ENCODE measurements at places on chromosomes 7 and 10. TPM values are rescaled to one million over a fixed set of nuclear protein-coding genes. Genes with fewer than 3 reads are reported as not detected.

Gene SPDYE1
- not detected for total RNA-seq

Gene HOXA3
- total RNA-seq: 14.1 TPM

Gene NT5C2
- total RNA-seq: 89.5 TPM

Gene TMEM120A
- 56.3 TPM for total RNA-seq

Gene AKR1C1
- 13.0 TPM for total RNA-seq

Gene LLCFC1
- total RNA-seq: not detected

DNA sequence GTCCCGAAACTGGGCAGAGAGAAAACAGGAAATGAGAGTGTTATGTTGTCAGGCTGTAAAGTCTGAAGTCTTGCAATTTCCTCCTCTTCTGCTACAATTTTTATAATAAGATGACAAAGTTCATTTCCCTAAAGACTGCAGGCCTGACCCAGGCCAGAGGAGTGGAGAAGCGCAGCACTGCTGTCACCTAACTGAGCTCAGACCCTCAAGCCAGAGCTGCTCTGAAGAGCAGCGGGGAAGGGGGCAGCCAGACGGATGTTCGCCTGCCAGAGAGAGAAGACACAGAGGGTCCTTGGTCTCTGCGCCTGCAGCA lies 12.6 kb upstream of the AOAH start:
- no peaks in the 10 kb centered on the region for H3K27me3 ChIP-seq
- peak overlapping the region; percentile 37 for H3K27ac ChIP-seq
- DNase-seq: no peak
- no peaks in the 10 kb centered on the region for H3K36me3 ChIP-seq

GRCh38 chr10:6044751-6045313 lies 17.3 kb downstream of the IL2RA start:
- H3K4me3 ChIP-seq: no peak overlapping the region
- no peaks in the 10 kb centered on the region for H3K4me1 ChIP-seq
- H3K36me3 ChIP-seq: no peaks in the 10 kb centered on the region
- no peaks in the 10 kb centered on the region for H3K27me3 ChIP-seq
- DNase-seq: no peak
- H3K27ac ChIP-seq: no peak overlapping the region

GRCh38 chr7:80731281-80731680 lies 92.8 kb downstream of the CD36 start:
- no peaks in the 10 kb centered on the region for H3K4me1 ChIP-seq
- no peaks in the 10 kb centered on the region for H3K27me3 ChIP-seq
- no peaks in the 10 kb centered on the region for H3K36me3 ChIP-seq
- H3K27ac ChIP-seq: no peak overlapping the region
- no peak for DNase-seq
- no peak overlapping the region for H3K4me3 ChIP-seq

- DNase-seq: no peak
- no peaks in the 10 kb centered on the region for H3K27me3 ChIP-seq
- no peaks in the 10 kb centered on the region for H3K36me3 ChIP-seq
- no peaks in the 10 kb centered on the region for H3K4me1 ChIP-seq
- no peak overlapping the region for H3K27ac ChIP-seq
These were observed 32.6 kb downstream of the PRLHR start for GRCh38 chr10:118562851-118563250.

GRCh38 chr7:104790440-104790839 lies 223.6 kb upstream of the KMT2E start:
- H3K27me3 ChIP-seq: no peaks in the 10 kb centered on the region
- H3K36me3 ChIP-seq: no peaks in the 10 kb centered on the region
- DNase-seq: no peak
- H3K4me3 ChIP-seq: no peak overlapping the region
- H3K4me1 ChIP-seq: no peaks in the 10 kb centered on the region
- H3K27ac ChIP-seq: no peak overlapping the region

DNA sequence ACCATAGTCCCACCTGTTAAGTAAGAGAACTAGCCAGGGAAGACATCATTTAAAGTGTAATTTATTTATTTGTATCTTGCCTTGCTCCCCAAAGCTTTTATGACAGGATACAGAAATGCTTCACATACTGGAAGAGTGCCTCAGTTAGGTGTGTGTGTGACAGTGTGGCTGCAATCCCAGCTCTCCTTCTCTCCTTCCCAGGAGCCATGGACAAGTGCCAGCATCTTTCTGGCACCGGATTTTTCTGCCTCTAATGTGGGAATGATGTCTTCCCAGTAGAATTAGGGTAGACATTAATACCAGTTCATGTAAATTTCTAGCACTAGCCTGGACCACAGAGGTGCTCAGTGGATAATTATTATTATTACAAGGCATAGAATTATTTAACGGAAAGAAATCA lies 30.3 kb upstream of the ATXN7L1 start:
- no peaks in the 10 kb centered on the region for H3K4me1 ChIP-seq
- no peak overlapping the region for H3K4me3 ChIP-seq
- no peak for DNase-seq
- no peaks in the 10 kb centered on the region for H3K36me3 ChIP-seq
- no peaks in the 10 kb centered on the region for H3K27me3 ChIP-seq
